ENCODE measurements at places on chromosomes 3 and 15. TPM values are rescaled to one million over a fixed set of nuclear protein-coding genes. Genes with fewer than 3 reads are reported as not detected.

GRCh38 chr3:152381881-152382295 lies 113.2 kb downstream of the MBNL1 start:
- no peak for DNase-seq

GRCh38 chr3:66405701-66406091 lies 95.1 kb downstream of the LRIG1 start:
- DNase-seq, result no peak

- no peak for DNase-seq
Observed at GRCh38 chr3:157810924-157811718, 295.1 kb downstream of the SHOX2 start.

- no peak for DNase-seq
Observed at GRCh38 chr3:36210840-36211651, 169.3 kb upstream of the STAC start.

GRCh38 chr3:170100944-170101343 lies 63.1 kb downstream of the GPR160 start:
- no peak for DNase-seq

- no peak for DNase-seq
Observed at GRCh38 chr15:68299436-68299835, 21.9 kb downstream of the FEM1B start.

DNA sequence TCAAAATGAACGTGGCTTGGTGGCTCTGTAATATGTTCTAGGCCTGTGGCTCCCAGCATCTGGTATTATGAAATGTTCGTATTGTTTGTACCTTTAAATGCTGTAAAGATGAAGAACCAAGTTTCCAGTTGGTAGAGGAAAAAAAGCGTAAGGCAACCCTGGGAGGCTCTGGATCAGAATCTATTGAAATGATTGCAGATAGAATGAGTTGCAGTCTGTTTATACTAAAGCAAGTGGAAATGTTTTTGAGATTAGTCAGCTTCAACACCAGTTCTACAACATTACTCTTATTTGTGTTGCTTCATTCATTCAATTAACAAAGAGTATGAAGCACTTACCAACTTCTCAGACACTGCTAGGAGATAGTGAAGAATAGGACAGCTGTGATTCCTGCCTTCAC lies 5.3 kb downstream of the ARL6IP5 start:
- DNase-seq, result no peak

DNA sequence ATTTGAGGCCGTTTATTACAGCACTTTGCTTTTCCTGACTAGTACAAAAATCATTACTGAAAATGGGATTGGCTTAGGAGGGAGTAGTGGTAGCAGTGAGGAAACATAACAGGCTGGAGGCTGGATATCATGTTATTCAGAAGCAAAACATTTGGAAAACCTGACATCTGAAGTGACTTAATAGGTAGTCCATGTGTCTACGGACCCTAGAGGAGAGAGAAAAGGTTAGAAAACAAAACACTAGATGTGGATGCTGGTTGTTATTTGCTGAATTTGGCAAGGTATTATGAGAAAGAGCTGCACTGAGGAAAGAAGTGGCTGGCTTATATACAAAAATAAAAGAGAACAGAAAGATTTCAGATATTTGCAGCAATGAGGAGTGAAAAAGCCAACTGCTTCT lies 139.9 kb downstream of the MEX3B start:
- DNase-seq, result no peak

DNA sequence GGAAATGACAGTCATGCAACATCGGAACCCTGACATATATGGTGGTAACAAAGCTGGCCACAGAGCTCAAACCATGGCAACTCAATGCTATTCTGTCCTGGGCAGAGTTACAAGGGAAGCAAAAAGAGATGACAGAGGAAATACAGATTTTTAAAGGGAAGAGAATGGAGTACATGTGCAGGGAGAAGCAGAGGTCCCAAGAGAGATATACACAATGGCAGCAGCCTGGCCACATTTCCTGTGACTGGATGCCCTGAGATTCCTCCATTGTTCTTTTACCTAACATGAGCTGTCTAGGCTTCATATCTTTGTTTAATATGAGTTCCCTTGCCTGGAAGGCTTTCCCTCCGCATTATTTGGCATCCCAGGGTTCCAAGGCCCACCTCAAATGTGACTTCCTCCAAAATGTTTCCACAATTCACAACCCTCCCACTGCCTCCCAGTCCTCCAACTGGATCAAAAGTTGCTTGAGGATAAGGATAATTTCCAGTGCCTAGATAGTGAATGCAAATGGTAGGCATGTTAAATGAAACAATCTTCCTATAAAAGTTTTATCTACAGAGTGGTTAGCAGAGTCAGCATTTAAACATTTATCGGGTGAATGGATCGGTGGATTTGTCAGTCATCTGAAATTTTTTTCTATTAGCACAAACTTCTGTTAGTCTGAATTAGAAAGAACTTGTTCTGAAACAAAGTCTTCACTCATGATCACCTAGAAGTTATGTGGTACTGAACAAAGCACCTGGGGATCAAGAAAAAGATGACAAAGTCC lies 86.2 kb downstream of the DHX30 start:
- DNase-seq, result no peak

GRCh38 chr3:128573707-128574162 lies 76.9 kb downstream of the RPN1 start:
- no peak for DNase-seq

- no peak for DNase-seq
Observed at GRCh38 chr3:87446849-87447387, 170.5 kb upstream of the POU1F1 start.

DNA sequence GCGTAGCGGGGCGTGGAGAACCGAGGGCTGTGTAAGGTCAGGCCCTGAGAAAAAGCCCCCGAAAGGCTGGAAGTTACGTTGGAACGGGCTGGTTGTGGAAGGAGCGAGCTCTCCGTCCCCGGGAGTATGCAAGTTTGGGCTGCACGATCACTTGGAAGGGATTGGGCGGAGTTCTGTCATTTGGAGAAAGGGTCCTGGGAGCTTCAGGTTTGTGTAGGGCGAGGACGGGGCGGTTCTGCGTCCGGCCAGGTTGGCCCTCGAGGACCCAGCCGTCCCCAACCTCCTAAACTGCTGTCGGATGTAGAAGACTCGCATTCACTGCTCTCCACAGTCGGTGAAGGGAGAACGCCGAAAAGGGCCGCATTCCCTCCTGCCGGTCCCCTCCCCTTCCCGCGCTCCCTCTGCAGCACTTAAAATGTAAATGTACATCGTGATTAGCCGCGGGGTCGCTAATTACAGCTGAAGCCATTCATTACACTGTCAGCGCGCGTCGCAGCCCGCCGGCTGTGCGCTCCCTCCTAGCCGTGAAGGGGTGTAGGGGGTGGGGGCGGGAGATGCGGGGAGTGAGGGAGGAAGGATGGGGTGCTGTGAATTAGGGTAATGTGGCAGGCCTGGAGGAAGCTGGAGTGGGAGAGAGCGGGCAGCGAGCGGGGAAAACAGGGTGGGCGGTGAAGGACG lies 2.5 kb upstream of the RPP25 start:
- DNase-seq, result no peak

GRCh38 chr3:24640330-24640877 lies 145.8 kb upstream of the THRB start:
- DNase-seq, result peak; percentile 21

GRCh38 chr15:71093054-71094024 lies 21.9 kb upstream of the THSD4 start:
- no peak for DNase-seq

GRCh38 chr3:194672876-194673275 lies 885 bp upstream of the LSG1 start:
- DNase-seq, result no peak

- DNase-seq, result no peak
Observed at GRCh38 chr3:150746791-150747590, 16.0 kb downstream of the SIAH2 start.

GRCh38 chr15:101641894-101642293 lies 10.3 kb downstream of the TM2D3 start:
- peak; percentile 66 for DNase-seq

DNA sequence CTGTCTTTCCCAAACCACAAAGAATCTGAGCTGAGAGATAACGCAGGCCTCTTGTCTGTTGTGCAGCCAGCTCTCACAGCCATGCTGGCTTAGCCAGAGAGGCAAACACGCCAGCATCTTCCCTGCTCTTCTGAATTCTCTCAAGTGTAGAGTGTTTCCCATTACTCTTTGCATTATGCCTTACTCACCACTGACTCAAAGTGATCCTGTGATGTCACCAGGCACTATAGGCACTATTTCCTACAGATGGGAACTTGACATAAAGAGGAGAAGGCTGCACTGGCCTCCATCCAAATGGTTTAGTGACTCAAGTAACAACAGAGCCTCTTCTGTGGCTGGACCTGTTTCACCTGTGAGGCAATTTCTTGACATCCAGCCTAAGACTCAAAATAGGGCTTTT lies 44.4 kb downstream of the PDZRN3 start:
- no peak for DNase-seq

GRCh38 chr3:170585937-170586310 lies at the start of gene SLC7A14:
Gene SLC7A14 (minus strand): TSS chr3:170586075. CDS start chr3:170526936, 59,139 bp downstream.
- no peak for DNase-seq

- DNase-seq, result no peak
Observed at GRCh38 chr3:123312331-123313265, 110.9 kb downstream of the SEC22A start.

- DNase-seq, result no peak
Observed at GRCh38 chr3:71372911-71373637, 210.5 kb downstream of the FOXP1 start.

DNA sequence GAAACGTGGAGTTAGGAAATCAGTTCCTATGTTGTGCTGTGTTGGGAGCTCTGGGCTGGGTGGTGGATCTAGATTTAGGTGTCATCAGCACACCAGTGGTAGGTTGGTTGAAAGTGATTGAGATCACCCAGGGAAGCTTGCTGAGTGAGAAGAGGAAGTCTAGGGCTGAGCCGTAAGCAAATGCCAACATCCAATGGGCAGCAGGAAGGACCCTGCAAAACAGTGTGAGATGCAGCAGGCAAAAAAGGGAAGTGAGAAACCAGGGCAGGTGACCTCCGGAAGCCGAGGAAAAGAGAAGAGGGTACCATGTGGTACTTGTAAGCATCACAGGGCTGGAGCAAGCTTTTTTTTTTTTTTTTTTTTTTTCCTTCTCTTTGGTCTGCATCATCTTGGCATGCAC lies 15.9 kb upstream of the COPG1 start:
- DNase-seq, result no peak

GRCh38 chr3:175198991-175199783 lies 340.1 kb downstream of the NAALADL2 start:
- DNase-seq, result no peak

DNA sequence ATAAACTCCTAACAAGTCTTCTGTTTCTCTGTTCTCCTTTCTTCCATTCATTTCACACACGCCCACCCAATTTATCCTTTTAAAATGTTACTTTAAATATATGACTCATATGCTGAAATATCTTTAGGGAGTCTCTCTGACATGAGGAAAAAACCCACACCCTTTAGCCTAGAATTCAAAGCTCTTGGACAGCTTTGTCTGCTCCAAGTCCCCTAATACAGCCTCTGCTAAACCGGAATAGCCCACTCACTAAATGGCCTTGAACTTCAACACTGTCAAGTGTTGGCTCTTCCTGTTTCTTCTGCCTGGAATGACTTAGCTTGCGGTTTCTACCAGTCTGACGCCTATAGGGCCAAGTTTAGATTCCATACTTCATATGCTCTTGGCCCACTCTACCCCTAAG lies 3.3 kb upstream of the CD96 start:
- DNase-seq, result no peak

- no peak for DNase-seq
Observed at GRCh38 chr3:126496894-126497850, 20.4 kb downstream of the UROC1 start.

- peak; percentile 40 for DNase-seq
Observed at GRCh38 chr3:195250473-195251251, 20.3 kb downstream of the XXYLT1 start.

DNA sequence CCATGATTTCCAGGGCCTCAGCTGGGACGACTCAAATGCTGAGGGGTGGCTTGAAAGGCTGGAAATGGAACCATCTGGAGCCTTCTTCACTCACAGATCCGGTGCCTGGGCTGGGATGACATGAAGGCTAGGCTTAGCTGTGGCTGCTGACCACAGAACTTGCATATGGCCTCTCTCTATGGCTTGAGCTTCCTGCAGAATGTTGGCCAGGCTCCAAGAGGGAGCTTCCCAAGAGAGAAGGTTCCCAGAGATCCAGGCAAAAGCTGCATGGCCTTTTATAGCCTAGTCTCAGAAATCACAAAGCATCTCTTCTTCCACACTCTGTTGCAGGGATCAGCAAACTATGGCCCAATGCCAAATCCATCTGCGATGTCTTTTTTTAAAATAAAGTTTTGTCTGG lies 44.8 kb downstream of the GATM start:
- peak; percentile 40 for DNase-seq

GRCh38 chr15:51299187-51300015 lies 39.0 kb downstream of the CYP19A1 start:
- no peak for DNase-seq

DNA sequence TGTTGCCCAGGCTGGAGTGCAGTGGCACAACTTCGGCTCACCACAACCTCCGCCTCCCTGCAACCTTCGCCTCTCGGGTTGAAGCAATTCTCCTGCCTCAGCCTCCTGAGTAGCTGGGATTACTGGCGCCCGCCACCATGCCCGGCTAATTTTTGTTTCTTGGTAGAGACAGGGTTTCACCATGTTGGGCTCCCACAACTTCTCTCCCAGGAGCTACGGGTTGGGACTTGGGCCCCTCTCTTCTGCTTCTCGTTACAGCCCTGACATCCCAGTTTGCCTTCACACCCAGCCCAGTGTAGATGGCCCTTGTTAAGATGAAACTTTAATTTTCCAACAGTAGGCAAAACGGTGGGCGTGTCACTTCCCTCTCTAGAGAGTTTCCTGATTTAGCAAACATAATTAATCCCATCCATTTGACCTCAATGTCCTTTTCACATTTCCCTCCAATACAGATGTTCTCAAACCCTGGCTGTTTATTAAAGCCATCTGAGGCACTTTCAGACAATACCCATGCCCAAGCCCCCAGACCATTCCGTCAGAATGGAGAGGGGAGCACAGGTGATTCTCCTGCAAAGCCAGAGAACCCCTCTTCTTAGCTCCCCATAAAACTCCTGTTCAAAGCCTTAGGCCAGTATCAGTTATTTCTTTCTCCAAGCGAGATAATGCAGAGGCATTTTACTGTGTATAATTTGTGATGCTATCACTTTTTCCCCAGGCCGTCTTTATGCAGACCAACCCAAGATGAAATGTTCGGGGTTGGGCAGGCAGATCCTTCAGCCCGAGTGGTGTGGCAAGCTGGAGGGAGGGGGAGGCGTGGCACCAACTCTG lies 245.7 kb downstream of the XXYLT1 start:
- no peak for DNase-seq

- DNase-seq, result peak; percentile 35
Observed at GRCh38 chr15:28043691-28044091, 55.4 kb downstream of the OCA2 start.

Gene UROC1
- polyA plus RNA-seq, result 0.15 TPM

Gene PPP1R14D
- 0.62 TPM for polyA plus RNA-seq

Gene NT5DC2
- 159 TPM for polyA plus RNA-seq

Gene CCK
- polyA plus RNA-seq, result not detected

Gene SCAANT1
- polyA plus RNA-seq, result 1.0 TPM

Gene GPR160
- 26.2 TPM for polyA plus RNA-seq

Gene CCR4
- 0.18 TPM for polyA plus RNA-seq

Gene GPR27
- polyA plus RNA-seq, result 8.7 TPM

Gene ABI3BP
- polyA plus RNA-seq, result 26.8 TPM

Gene ISL2
- not detected for polyA plus RNA-seq

Gene ERICH6
- 1.0 TPM for polyA plus RNA-seq

Gene HDC
- 0.96 TPM for polyA plus RNA-seq
